ENCODE measurements at places on chromosomes 12 and 14. TPM values are rescaled to one million over a fixed set of nuclear protein-coding genes. Genes with fewer than 3 reads are reported as not detected.

The TMEM179 gene
- total RNA-seq, result not detected

The POTEG gene
- not detected for total RNA-seq

The AHNAK2 gene
- total RNA-seq, result not detected

DNA sequence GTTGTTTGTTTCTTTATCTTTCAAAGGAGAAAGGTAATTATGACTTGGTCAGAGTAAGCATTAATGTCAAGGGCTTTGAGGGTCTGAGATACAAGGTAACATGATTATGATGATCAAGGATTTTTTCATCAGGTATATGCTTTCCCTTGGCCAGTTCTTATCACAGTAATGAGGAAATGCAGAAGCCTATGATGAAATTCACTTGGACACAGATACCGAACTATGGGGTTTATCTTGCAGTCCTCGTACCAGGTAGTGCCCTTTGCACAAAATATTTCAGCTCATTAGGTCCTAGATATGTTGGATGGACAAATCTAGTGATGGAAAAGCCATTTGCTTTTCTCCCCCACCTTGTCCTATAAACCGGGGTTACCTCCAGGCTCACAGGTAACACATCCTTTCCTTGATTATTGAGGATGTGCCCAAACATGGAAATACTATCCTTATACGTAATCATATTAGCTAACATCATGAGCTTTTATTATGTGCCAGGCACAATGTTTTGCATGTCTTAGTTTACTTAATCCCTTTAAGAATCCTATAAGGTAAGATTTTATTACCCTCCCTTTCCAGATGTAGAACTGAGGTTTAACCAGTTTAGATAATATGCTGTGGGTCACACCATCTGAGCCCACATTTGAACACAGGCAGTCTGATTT, 7.0 kb upstream of the RASSF3 start:
- no peak overlapping the region for H3K27ac ChIP-seq
- H3K36me3 ChIP-seq, result no peaks in the 10 kb centered on the region
- H3K4me3 ChIP-seq, result no peak overlapping the region
- H3K4me1 ChIP-seq, result peaks cover 33% of the 10 kb centered on the region
